ENCODE measurements at places on chromosomes 7 and 10. TPM values are rescaled to one million over a fixed set of nuclear protein-coding genes. Genes with fewer than 3 reads are reported as not detected.

PTPRN2 gene
- total RNA-seq, result 32.2 TPM

GRCh38 chr10:106799776-106800175, 364.7 kb downstream of the SORCS1 start:
- peaks cover 8% of the 10 kb centered on the region for H3K36me3 ChIP-seq
- H3K27ac ChIP-seq, result no peak overlapping the region
- DNase-seq, result no peak

GRCh38 chr7:134705716-134706115, 59.1 kb downstream of the BPGM start:
- no peaks in the 10 kb centered on the region for H3K27me3 ChIP-seq
- H3K4me1 ChIP-seq, result peaks cover 19% of the 10 kb centered on the region
- no peak overlapping the region for H3K27ac ChIP-seq
- DNase-seq, result no peak
- no peak overlapping the region for H3K4me3 ChIP-seq

GRCh38 chr10:24858288-24859270, 93.8 kb downstream of the PRTFDC1 start:
- no peak for DNase-seq
- no peaks in the 10 kb centered on the region for H3K27me3 ChIP-seq
- H3K4me1 ChIP-seq, result peaks cover 38% of the 10 kb centered on the region
- H3K27ac ChIP-seq, result no peak overlapping the region

PRSS2 gene
- total RNA-seq, result not detected

SLIT1 gene
- total RNA-seq, result 10.6 TPM

PON1 gene
- not detected for total RNA-seq

CALHM1 gene
- total RNA-seq, result not detected

MAGI2 gene
- 10.0 TPM for total RNA-seq

DNA sequence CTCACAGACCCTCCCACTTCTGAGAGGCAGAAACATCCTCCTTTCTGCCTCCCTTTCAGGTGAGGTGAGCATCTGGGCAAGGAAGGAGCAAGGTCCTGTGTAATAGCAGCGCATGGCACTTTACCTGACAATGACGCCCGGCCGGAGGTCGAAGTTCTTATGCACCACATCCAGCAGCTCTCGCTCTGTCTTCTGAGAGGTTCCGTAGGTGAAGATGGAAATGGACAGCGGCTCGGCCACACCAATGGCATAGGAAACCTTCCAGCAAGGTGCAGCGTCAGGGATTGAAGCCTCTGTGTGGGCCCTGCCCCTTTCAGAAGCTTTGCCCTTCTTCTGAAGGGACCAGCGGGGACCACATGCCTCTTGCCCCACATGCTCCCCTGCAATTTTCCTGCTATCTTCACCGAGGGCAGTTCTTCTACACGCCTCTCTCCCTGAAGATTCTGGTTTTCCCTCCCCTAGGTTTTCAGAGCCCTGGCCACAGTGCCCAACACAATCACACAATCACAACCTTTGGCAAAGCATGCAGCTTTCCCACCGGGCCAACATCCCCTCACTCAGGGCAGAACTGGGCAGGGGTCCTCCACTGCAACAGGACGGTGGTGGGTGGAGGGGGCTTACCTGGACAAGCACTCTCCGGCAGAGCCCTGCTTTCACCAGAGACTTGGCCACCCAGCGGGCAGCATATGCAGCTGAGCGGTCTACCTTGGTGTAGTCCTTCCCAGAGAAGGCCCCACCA, 14.9 kb downstream of the MAT1A start:
- peak overlapping the region; percentile 78 for H3K27ac ChIP-seq
- DNase-seq, result no peak
- no peak overlapping the region for H3K4me3 ChIP-seq
- no peaks in the 10 kb centered on the region for H3K4me1 ChIP-seq
- no peaks in the 10 kb centered on the region for H3K27me3 ChIP-seq

KCND2 gene
- 0.59 TPM for total RNA-seq

- peak overlapping the region; percentile 8 for H3K27ac ChIP-seq
- DNase-seq, result no peak
- no peak overlapping the region for H3K4me3 ChIP-seq
- peaks cover 19% of the 10 kb centered on the region for H3K4me1 ChIP-seq
- no peaks in the 10 kb centered on the region for H3K36me3 ChIP-seq
- H3K27me3 ChIP-seq, result no peaks in the 10 kb centered on the region
Measured at GRCh38 chr7:35735396-35735795, 40.5 kb upstream of the HERPUD2 start.

DNAH11 gene
- 0.63 TPM for total RNA-seq

GRCh38 chr10:35416619-35417312, 80.5 kb downstream of the CCNY start:
- peak overlapping the region; percentile 16 for H3K4me3 ChIP-seq
- peaks cover 35% of the 10 kb centered on the region for H3K4me1 ChIP-seq
- no peaks in the 10 kb centered on the region for H3K27me3 ChIP-seq
- no peak overlapping the region for H3K27ac ChIP-seq

DNA sequence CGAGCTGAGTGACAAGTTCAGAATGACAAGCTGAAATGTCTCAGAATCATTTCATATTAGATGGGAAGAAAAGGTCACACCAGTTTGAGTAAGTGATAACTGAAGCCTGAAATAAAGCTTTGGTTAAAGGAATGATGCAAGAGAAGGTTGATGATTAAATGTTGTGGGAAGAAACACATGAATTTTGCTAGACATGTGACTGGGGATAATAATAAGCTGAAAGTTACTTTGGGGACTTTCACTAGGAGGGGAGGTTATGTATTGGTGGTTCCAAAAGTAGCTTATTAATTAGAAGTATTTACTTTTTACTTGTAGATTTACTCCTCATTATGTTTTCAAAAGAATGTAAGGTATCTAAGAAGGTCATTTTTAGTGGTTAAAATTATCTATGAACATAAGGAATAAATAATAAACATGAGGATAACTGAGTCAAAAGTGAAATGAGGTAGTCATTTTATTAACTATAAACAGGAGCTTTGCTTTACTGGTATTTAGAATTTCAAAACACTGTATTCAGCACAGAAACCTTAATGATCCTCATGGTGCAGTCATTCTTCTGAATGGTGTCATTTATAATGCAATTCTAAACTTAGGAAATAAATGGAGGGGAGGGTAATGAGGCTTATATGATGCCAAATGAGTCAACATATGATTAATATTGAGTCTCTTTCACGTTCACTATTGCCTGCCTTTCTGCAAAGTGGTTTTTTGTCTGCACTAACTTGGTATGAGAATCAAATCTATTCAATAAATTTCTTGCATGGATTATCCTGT, 63.7 kb downstream of the PRKG1 start:
- H3K27me3 ChIP-seq, result no peaks in the 10 kb centered on the region
- no peak overlapping the region for H3K27ac ChIP-seq
- H3K4me1 ChIP-seq, result no peaks in the 10 kb centered on the region
- no peaks in the 10 kb centered on the region for H3K36me3 ChIP-seq
- no peak overlapping the region for H3K4me3 ChIP-seq

GLCCI1 gene
- 26.2 TPM for total RNA-seq

DNA sequence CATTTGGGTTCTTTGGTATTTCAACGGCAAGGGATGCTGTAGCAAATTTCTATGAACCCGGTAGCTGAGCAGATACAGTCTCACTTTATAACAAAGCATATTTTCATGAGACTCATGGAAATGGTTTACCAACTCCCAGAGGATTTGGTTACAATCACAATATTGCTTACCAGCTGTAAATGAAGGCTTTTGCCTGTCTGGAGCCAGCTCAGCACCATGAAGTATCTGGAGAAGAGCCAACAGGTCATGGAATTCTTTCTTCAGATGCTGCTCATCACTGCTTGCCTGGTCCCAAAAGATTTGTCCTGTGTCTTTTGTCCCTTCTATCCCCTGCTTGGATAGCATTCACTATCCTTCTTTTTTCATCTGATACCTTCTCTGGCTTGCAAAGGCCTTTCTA, 316.9 kb upstream of the PHYHIPL start:
- peaks cover 4% of the 10 kb centered on the region for H3K36me3 ChIP-seq
- DNase-seq, result no peak
- H3K27ac ChIP-seq, result no peak overlapping the region
- no peaks in the 10 kb centered on the region for H3K27me3 ChIP-seq
- H3K4me1 ChIP-seq, result no peaks in the 10 kb centered on the region

PTF1A gene
- total RNA-seq, result not detected

HOXA7 gene
- total RNA-seq, result 8.8 TPM

MEOX2 gene
- total RNA-seq, result 1.4 TPM

- DNase-seq, result no peak
- peaks cover 7% of the 10 kb centered on the region for H3K4me1 ChIP-seq
- H3K4me3 ChIP-seq, result no peak overlapping the region
- H3K27ac ChIP-seq, result no peak overlapping the region
- H3K27me3 ChIP-seq, result peaks cover 13% of the 10 kb centered on the region
Measured at GRCh38 chr7:95322854-95323253, 1.5 kb downstream of the PON1 start.

DNA sequence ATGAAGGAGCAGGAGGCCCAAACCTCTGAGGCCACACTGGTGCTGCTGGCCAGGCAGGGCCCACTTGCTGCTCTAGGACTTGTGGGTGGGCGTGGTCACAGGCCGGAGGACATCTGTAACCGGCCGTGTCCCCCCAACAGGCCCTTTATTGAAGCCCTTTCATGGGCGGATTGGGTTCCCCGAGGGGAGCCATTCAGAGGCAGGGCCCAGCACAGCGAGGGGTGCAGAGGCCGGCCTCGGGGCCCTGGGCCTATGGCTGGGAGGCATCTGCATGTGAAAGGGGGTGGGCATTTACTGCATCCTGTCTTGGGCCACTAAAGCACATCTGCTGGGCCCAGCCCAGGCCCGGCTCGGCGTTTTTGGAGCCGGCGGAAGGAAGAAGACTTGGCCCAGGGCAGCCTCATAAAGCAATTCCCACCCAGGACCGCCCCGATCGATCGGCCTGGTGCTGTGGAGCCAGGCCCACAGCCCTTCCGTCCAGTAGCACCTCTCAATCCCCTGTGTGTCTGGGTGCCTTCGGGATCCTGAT, 8.4 kb downstream of the LHPP start:
- H3K4me1 ChIP-seq, result peaks cover 9% of the 10 kb centered on the region
- H3K27me3 ChIP-seq, result no peaks in the 10 kb centered on the region
- no peaks in the 10 kb centered on the region for H3K36me3 ChIP-seq
- H3K27ac ChIP-seq, result no peak overlapping the region
- no peak overlapping the region for H3K4me3 ChIP-seq

DNA sequence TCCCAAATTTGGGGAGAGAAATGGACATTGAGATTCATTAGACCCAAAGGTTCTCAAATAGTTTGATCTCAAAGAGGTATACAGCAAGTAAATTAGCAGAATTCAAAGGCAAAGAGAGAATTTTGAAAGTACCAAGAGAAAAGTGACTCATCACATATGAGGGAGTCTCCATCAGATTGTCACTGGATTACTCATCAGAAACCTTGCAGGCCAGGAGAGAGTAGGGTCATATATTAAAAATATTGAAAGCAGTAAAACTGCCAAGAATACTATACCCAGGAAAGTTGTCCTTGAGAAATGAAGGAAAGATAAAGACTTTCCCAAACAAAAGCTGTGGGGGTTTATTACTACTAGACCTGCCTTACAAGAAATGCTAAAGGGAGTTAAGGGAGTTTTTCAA, 140.6 kb downstream of the TMEM168 start:
- H3K27ac ChIP-seq, result no peak overlapping the region
- no peaks in the 10 kb centered on the region for H3K36me3 ChIP-seq
- H3K4me3 ChIP-seq, result no peak overlapping the region
- H3K27me3 ChIP-seq, result no peaks in the 10 kb centered on the region
- no peaks in the 10 kb centered on the region for H3K4me1 ChIP-seq
- no peak for DNase-seq

GDF2 gene
- not detected for total RNA-seq

TAS2R5 gene
- total RNA-seq, result 1.5 TPM

DNA sequence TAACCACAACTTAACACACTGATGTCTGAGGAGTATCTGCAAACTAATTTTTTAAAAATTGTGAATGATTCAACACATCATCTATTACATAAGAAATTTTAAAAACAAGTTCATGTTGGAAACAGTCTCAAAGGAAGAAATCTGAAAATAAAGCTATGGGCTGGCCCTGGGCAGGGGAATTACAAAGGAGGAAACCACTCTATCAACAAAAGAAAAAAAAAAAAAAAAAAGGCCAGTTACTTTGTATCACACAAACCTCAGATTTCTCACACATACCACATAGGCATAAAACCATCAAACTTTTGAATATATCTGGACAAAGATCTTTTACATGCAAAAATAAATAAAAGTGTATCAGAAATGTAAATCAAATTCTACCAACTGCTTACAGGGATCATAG, 20.8 kb downstream of the TIAL1 start:
- no peak overlapping the region for H3K4me3 ChIP-seq
- no peak for DNase-seq
- H3K36me3 ChIP-seq, result peaks cover 21% of the 10 kb centered on the region

DNA sequence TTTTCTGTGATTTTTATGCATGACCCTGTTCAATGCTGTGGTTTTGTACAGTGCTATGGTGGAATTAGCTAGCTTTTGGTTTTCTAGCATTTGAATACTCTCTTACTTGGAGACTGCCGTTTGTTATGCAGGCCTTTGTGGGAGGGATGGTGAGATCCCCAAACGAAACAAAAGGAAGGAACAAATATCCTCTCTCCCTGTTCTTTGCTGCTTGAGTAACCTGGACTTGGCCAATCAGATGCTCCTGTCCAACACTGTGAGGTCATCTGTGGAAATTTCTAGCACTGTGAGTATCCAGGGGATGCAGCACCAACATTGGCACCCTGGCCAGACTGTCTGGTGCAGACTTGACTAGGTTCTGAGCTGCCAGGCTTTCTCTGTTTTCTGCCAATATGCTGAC, 314.4 kb downstream of the ANKRD30A start:
- H3K4me3 ChIP-seq, result no peak overlapping the region
- H3K27me3 ChIP-seq, result no peaks in the 10 kb centered on the region
- peaks cover 6% of the 10 kb centered on the region for H3K36me3 ChIP-seq
- H3K27ac ChIP-seq, result no peak overlapping the region

GRCh38 chr7:16171928-16172327, 249.4 kb downstream of the CRPPA start:
- peaks cover 6% of the 10 kb centered on the region for H3K36me3 ChIP-seq
- no peak for DNase-seq
- no peaks in the 10 kb centered on the region for H3K27me3 ChIP-seq
- no peak overlapping the region for H3K4me3 ChIP-seq
- H3K4me1 ChIP-seq, result no peaks in the 10 kb centered on the region
- H3K27ac ChIP-seq, result no peak overlapping the region

DNA sequence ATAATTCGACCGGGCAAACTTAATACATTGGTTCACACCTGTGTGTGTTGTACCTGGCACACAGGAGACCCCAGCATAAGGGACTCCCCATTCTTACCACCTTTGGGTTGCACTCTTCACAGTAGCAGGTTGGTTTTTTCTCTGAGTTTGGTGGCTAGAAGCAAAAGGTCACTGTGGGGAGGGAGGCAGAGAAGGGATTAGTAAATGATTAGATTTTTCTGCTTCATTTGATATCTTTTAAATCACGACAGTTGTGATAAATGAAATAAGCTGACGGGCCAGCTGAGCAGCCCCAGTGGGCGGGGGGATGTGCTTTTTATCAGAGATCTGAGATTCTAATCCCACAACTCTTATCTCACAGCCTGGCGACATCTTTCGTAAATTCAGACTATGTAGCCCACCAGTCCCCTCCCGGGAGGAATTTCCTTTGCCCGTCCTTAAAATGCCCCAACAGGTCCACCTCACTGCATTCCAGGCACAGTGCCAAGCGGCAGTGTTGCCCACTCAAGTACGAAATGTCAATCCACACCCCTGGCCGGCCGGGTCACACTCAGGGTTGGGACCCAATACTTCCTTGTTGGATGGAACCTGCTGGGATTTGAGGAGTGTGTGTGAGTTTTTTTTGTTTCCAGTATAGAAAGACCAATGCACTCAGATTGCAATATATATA, 10.5 kb upstream of the KCP start:
- no peak overlapping the region for H3K27ac ChIP-seq
- peaks cover 53% of the 10 kb centered on the region for H3K27me3 ChIP-seq
- no peak for DNase-seq
- no peak overlapping the region for H3K4me3 ChIP-seq

PPA1 gene
- total RNA-seq, result 179 TPM

Measured in neural crest cell (in vitro differentiated cells).